ENCODE measurements at places on chromosomes 3 and 15.

DNA sequence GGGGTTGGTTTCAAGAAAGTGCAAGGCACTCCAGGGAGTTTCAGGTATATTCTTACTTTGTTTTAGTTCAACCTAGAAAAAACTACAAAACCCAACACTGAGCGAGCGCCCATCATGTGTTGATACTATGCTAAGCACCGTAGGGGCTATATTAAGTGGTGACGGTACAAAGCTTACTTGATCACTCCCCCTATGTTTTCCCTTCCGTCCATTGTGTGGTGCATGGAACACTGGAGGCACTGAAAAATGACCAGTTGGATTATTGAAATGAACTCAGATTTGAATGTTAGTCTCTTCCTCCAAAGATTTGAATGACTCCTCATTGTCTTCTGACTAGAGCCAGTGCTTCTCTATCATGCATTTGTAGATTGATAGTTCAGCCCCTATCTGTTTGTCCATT is 6.6 kb downstream of the MYZAP start:
- DNase-seq, result no peak

GRCh38 chr3:138594150-138594934 is at the start of gene CEP70:
TSS of gene CEP70 (minus strand) at chr3:138594260. CDS start at chr3:138572927, 21,333 bp downstream.
- peak; percentile 88 for DNase-seq

- DNase-seq, result peak; percentile 68
Observed at GRCh38 chr3:13414040-13414729, 5.9 kb downstream of the NUP210 start.

DNA sequence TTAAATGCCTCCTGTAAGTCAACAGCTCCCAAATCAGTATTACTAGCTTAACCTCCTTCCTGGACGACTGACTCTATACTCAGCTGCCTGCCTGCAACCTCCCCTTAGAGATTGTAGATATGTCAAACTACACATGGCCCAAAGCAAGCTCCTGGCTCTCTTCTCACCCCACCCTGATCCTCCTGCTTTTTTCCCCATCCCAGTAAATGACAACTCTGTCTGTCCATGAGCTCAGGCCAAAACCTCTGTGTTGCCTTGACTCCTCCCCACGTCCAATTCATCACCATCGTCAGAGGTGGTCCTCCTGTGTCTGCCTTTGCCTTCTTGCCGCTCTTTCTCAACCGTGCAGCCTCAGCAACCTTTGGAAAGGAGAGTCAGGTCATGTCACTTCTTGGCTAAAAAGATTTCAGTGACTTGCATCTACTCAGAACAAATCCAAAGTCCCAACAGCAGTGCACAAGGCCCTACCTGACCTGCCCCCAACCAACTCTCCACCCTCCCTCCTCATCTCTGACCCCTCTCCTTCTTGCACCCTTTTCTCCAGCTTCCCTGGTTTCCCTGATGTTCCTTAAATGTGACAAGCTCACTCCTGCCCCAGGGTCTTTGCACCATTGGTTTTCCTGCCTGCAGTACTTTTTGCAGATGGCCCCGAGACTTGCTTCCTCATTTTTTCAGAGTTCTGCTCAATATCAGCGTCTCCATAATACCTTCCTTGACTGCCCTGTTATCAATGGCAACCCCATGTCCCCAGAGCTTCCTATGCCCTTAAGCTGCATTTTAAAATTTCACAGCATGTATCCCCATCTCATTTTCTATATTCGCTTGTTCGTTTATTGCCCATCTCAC is 52.8 kb downstream of the LSM3 start:
- DNase-seq, result no peak

DNA sequence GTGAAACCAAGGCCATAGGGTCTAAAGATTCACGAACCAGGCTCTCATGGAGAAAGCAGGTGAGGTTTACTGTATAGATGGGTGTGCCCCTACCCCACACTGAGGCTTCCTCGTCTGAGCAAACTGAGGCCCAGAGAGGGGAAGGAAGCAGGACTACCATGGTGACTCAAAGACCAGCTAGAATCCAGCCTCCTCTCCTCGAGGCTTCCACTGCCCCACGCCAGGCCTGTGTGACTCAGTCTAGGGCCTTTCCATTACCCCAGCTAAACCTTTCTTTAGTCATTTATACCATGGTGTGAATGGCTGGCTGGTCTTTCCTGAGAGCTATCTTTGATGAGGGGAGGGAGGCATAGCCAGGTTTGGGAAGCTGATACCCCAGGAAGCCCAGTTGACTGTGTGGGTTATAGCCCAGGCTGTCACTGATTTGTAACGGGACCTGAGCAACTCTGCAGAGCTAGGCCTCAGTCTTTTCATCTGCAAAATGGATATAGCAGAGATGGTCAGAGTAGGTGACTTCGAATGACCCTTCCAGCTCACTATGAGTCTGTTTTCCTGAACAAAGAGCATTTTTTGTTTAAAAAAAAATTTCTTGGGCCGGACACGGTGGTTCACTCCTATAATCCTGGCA is 3.0 kb upstream of the RHO start:
- no peak for DNase-seq

DNA sequence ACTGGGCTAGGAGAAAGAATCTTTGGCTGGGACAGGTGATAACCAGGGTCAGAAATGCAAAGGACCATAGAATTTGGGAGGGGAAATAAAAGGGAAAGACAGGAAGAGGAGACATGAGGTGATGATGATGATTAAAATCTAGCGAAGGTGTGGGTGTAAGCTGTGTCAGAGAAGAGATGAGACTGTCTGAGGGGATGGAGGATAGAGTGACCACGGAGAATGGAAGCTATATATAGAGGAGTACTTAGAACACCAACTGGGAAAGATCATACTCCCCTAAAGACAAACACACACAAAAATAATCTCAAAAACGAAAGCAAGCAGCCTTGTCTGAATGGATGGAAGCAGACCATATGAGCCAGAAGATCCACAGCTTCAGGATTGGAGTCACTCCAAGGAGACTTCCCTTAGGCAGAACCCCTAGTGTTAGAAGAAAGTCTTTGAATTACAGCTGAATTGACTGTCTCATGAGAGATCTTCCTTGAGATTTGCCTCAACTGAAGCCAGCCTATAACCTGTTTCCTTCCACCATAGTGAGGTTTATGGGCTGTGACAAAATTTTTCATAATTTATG is 115.2 kb upstream of the DAZL start:
- no peak for DNase-seq

- DNase-seq, result no peak
Observed at GRCh38 chr3:58202917-58203360, 7.8 kb downstream of the DNASE1L3 start.

DNA sequence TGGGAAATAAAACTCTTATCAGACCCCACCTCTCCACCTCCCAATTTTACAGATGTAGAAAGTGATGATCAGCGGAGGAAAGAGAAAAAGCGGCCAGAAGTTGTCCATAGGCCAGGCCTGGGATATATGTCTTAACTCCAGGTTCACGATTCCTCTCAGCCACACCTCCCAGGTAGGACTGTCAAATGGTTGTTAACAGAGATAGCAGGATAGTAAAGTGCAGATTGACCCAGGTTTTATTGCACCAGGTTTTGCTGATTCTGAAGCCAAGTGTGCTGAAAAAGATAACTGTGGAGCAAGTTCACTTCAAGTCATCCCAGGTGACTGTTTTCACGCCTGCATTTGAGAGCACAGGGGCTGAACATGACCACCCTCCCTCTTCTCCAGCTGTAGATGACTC is 36.1 kb downstream of the LSM3 start:
- DNase-seq, result no peak

GRCh38 chr3:178443634-178444033 is 92.6 kb upstream of the KCNMB2 start:
- no peak for DNase-seq

- DNase-seq, result no peak
Observed at GRCh38 chr15:99762288-99762687, 29.1 kb upstream of the LYSMD4 start.

DNA sequence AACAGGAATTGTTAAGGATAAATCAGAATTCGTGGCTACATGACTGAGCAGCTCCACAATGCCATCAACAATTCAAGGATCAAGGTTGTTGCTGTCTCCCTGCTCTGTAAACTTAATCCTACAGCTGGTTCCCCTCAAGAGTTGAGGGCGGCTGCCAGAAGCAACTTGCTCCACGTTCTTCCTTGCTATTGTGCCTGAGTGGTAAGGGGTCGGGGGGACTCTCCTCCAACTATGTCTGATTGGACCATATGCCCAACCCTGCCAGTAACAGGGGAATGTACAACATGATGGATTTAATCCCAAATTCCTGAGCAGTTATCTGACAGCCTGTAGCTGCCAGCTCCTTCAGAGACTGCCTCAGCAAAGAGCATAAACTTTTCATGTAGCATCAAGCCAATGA is 37.9 kb upstream of the MECOM start:
- no peak for DNase-seq

DNA sequence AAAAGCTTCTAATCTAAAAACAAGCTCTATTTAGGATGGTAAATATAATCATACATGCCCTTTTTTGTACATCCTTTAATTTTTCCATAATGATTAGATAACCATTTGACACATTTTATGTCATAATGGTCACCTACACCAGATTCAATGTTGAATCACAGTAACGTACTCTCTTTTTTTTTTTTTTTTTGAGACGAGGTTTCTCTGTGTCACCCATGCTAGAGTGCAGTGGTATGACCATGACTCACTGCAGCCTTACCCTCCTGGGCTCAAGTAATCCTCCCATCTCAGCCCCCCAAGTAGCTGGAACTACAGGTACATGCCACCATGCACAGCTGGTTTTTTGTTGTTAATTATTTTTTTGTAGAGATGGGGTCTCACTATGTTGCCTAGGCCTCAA is 49.2 kb downstream of the PROS1 start:
- no peak for DNase-seq

GRCh38 chr3:45628746-45629145 is 34.2 kb downstream of the LIMD1 start:
- no peak for DNase-seq
